ENCODE measurements at places on chromosomes 2 and 18. TPM values are rescaled to one million over a fixed set of nuclear protein-coding genes. Genes with fewer than 3 reads are reported as not detected.

GRCh38 chr2:47237375-47238334 lies 82.5 kb upstream of the STPG4 start:
- no peak for DNase-seq

DNA sequence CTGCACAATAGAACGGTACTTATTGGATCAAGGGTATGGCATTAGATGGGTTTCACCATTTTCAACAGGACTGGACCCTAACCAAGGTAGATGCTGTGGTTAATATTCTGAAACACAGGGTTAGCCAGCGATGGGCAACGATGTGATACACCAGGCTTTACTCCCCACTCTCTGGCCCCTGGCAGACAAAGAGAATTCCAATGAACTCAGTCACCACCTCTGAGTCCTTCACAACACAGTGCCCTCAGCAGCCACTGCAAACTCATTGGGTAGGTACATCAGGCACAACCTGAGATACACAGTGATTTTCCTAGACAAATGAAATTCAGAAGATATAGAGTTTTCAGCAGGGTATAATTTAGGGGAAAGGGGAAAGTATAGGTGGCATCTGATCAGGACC lies 634.5 kb downstream of the ZEB2 start:
- DNase-seq, result no peak

GRCh38 chr2:12484536-12485115 lies 232.1 kb upstream of the TRIB2 start:
- no peak for DNase-seq

ALKAL2 gene
- 5.7 TPM for total RNA-seq

SLC9A4 gene
- not detected for total RNA-seq
